ENCODE measurements at places on chromosomes 3 and 15.

- no peak for DNase-seq
Measured at GRCh38 chr15:85603703-85604102, 191.0 kb downstream of the KLHL25 start.

DNA sequence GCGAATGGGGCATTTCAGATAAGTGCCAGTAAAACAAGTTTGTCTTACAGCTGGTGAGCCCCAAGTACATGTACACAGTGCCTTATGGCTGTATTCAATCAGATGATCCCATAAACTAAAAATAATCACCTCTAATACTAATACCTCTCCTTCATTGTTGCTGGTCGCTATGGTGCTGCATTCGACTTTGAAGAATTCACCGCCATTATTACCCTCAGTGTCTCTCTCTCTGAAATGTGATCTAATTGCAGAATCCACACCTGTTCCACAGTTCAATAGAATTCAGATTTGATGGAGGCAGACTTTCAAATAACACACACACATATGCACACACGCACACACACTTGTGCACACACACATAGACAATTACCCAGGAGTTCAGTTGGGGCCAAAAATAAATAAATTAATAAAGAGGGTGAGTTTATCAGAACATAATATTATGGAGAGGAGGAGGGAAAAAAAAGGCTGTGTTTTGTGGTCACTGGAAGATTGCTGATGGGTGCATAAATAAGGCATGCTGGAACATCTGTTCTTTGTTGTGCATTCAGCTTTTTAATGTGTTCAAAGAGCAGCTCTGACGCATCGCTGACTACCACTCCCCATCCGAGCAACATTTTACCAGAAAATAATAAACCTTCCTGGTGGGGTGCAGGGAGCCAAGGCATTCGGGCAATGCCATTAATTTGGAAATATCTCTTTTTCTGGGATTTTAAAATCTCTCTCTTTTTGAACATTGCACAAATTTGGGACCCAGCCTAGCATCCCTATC lies 235.7 kb downstream of the SATB1 start:
- DNase-seq: no peak

DNA sequence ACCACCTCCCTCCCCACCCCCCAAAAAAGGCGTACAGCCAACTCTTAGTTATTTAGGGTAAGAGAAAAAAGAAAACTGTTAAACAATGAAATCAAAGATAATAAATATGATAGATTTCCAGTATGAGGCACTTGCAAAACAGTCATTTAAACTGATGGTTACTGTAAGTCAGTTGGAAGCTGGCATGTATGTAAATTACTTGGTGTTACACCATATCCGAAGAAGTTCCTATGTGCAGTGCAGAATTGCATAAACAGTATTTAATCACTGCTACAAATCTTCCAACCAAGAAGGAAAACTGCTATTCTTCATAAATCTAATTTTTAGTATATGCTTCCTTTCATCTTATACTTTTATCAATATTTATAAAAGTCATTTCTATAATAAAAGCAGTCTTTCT lies 62.0 kb downstream of the LEO1 start:
- no peak for DNase-seq

DNA sequence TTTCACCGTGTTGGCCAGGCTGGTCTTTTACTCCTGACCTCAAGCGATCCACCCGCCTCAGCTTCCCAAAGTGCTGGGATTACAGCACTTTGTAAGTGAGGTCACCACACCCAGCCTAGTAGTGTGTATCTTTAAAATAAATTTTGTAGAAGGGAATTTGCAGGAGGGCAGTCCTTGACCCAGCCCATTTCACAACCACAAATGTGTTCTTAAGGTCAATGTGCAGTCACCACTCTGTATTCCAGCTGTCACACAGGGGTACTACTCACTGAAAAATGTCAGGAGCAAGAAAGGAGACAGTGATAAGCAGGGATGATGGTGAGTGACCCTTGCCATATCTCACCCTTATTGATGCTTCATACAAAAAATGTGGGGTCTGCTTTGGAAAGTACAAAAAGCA lies 98.5 kb downstream of the FRMD5 start:
- no peak for DNase-seq

DNA sequence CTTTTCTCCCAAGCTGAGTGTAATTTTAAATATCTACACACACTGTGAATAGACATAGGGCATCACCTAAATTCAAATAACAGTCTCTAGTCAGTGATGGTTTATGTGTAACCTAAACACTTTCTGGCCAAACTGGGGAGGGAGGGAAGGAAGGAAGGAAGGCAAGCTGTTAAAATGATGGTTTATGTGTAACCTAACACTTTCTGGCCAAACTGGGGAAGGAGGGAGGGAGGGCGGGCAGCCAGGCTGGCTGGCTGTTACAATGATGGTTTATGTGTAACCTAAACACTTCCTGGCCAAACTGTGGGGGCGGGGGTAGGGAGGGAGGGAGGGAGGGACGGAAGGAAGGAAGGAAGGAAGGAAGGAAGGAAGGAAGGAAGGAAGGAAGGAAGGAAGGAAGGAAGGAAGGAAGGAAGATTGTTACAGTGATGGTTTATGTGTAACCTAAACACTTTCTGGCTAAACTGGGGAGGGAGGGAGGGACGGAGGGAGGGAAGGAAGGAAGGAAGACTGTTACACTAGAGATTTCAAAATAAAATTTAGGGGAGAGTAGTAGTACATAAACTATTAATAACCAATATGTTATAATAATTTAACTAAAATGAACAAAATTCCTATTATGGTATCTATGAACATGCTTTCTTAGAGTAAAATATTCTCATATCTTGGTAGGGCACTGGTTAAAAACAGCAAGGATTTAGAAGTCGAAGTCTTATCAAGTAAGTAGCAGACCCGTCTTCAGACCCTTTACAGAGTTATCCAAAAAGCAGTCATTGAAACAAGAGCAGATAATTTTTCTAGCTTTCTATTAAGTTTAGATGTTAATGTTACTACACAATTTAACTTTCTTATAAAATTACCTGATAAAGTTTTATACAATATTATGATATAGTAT lies 148.1 kb downstream of the LMLN start:
- DNase-seq: no peak

- no peak for DNase-seq
Measured at GRCh38 chr3:119800844-119801243, 18.9 kb downstream of the NR1I2 start.

DNA sequence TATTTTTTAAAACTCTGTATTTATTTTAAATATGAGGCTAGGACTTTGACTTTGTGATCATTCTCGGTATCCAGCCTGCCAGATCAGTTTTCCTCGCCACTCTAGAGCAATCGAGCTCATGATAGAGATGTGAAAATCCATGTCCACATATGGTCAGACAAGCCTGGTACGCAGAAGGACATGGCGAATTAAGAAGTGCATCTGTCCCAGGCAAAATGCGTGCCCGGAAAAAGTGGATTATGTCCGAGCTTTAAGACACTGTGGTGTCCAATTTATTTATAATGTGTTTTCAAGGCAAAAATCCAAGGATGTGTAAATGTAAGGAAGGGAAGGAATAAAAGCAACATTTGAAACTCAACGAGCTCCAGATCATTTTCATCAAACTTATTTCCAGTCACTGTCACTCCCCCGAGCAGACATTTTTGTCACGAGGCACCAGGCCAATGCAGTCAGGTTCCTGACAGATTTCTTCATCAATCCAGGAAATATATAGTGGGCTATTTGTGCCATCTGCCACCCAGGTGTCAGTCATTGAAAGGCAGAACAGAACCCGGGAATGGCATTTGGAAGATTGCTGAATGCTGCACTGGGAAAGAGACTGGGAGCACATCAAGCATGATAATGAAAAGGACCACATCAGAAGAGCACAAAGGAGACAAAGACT lies 825.7 kb downstream of the SQOR start:
- no peak for DNase-seq

GRCh38 chr3:43001094-43001553 lies 22.0 kb downstream of the GASK1A start:
- no peak for DNase-seq

DNA sequence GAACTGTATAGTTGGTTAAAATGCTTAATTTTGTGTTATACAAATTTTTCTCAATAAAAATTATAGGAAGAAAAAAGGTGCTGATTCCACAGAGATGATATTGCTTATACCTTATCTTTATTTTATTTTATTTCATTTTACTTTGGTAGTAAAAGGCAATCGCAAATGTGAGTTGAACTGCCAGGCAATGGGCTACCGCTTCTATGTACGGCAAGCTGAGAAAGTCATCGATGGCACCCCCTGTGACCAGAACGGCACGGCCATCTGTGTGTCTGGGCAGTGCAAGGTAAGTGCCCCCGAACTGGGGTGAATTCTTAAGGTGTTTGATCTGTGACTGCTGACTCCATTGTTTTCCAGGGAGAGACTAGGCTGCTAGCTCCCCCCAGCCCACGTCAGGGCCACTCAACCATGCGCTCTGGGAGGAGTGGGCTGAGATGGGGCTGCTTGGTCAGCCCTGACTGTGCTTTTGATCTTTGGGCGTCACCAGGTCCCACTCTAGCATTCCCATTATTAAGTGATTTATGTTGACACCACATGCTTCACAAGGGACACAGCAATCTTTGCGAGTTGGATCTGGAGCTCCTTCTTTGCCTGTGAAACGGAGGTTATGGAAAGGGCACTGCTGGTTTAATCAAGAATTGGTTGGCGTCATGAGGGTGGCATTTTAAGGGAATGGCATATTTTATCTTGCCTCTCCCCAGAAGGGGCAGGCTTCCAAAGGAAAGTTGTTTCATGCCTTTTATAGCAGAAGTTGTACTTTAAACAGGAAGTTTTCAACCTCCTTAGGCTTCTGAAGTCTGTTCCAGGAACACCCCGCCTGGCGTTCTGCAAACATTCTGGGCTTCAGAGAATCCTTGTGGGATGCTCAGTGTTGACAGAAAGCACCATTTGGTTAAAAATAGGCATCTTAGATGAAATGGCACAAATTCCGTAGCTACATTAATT lies 296.5 kb downstream of the THSD4 start:
- DNase-seq: no peak

- no peak for DNase-seq
Measured at GRCh38 chr15:36798366-36798765, 218.9 kb downstream of the CDIN1 start.

GRCh38 chr15:87680208-87680607 lies 576.3 kb downstream of the NTRK3 start:
- DNase-seq: no peak

DNA sequence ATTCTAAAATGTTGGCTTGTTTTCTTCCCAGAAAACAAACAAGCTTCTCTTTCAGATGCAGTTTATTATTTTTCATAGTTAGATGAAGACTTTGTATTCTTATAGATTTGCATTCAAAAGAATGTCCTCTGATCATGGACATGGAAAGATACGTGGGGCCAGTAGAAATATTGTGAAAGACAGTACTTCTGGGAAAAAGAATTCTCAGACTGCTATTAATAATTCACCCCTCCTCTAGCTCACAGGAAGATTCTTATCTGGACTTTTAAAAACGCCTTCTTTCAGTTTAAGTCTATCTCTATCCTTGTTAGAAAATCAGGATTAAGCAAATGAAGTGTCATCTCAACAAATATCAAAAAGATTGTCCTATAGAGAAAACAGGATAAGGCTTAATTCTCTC lies 514.1 kb upstream of the ADAMTS9 start:
- no peak for DNase-seq

GRCh38 chr15:44706401-44706800 lies 4.7 kb downstream of the PATL2 start:
- DNase-seq: no peak

GRCh38 chr3:134938029-134938525 lies 143.0 kb downstream of the EPHB1 start:
- DNase-seq: no peak

GRCh38 chr15:70432924-70433495 lies 330.3 kb downstream of the UACA start:
- DNase-seq: no peak

DNA sequence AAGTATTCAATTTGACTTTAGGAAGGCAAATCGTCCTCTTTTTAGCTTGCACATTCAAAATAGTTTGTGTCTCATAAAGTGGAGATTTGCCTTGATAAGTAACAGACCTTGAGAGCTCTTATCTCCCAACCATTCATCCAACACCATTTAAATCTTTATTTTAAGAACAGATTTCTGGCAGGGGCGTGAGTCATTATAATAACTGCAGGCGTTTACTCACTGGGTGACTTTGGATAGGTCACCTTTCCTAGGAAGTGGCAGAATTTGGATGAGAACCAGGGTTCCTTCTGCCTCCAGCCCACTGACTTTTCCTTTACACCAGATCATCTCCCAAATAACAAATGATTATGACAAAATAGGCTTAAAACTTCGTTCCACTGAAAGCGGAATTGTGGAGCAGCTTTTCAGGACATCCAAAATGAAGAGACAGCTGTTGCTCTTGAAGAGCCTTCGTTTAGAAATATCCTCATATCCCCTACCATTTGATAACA lies 5.0 kb downstream of the LMCD1 start:
- no peak for DNase-seq

- DNase-seq: no peak
Measured at GRCh38 chr3:181344331-181344730, 354.8 kb upstream of the DNAJC19 start.

GRCh38 chr15:32651229-32651837 lies 9.8 kb downstream of the SCG5 start:
- peak; percentile 61 for DNase-seq

DNA sequence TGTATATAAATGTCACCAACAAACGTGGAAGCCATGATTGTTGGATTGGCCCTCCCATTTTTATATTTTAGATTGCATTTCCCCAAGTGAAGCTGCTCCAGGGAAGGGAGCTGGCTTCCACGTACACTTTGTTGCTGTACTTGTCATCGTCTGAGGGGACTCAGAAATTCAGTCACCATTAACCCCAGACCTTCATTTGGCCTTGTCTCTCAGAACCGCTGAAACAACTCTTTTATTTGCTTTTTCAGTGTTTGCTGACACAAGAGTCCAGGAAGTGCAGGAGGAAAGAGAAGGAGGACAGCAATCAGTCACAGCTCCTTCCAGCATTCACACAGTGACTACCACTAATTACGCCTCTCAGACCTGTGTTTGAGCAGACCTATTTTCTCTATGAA lies 276.5 kb downstream of the TBL1XR1 start:
- DNase-seq: no peak

- DNase-seq: peak; percentile 86
Measured at GRCh38 chr15:98421419-98422129, 226.8 kb upstream of the IGF1R start.

DNA sequence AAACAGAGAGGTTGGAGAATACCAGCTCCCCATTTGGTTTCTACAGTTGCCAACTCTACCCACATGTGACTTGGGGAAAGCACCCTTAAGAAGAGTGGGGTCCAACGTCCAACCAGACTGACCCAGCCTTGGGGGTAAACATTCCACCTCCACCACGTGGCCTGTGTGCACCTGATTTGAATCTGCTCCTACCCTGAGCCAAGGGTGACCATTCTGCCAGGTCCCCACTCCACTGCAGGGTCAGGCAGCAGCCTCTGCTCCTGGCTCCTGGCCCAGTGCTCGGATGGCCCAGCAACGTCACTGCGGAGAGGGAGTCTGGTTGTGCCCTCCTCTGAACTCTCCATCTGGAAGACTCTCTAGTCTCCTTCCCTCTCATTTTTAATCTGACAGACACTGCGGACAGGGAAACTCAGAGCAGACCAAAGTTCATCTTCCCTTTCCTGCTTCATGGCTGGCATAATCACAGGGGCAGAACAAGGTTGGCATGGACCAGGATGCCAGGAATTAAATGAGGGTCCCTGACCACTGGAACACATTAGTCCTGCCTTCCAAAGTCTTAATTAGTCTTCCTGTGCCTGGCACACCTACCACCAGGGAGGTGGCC lies 29.4 kb downstream of the FHIT start:
- DNase-seq: no peak
